Astrocyte (in vitro differentiated cells and primary cell): ENCODE measurements at places on chromosomes 4 and X. TPM values are rescaled to one million over a fixed set of nuclear protein-coding genes. Genes with fewer than 3 reads are reported as not detected.

Gene VEGFC
- total RNA-seq, result 20.3 and 24.2 TPM in 2 replicates

Gene LANCL3
- total RNA-seq, result 0.22 and 0.36 TPM in 2 replicates

Gene IGFBP7
- 930 and 1,304 TPM in 2 replicates for total RNA-seq

Gene P2RY4
- total RNA-seq, result 0.18 TPM in 1 of 2 replicates, not detected in the other

Gene SCLT1
- 10.9 and 11.3 TPM in 2 replicates for total RNA-seq

Gene EFNB1
- 23.0 and 23.3 TPM in 2 replicates for total RNA-seq

Gene IL2RG
- 0.59 TPM in 1 of 2 replicates, not detected in the other for total RNA-seq

Gene PFKFB1
- total RNA-seq, result 0.34 TPM in 1 of 2 replicates, not detected in the other

Gene GPR78
- total RNA-seq, result 0.16 and 0.17 TPM in 2 replicates

Gene ERCC6L
- 0.55 and 1.0 TPM in 2 replicates for total RNA-seq

Gene RPL39
- total RNA-seq, result 1,404 and 1,492 TPM in 2 replicates

Gene PNPLA4
- 12.1 and 12.8 TPM in 2 replicates for total RNA-seq

Gene TEC
- total RNA-seq, result 0.61 and 0.91 TPM in 2 replicates

Gene TEX13A
- not detected in 2 replicates for total RNA-seq
